ENCODE measurements at places on chromosomes 2 and 18.

- no peak for DNase-seq
Observed at GRCh38 chr18:63603772-63604171, 16.6 kb downstream of the SERPINB13 start.

GRCh38 chr2:217732992-217733391, 269.8 kb downstream of the TNS1 start:
- no peak for DNase-seq

DNA sequence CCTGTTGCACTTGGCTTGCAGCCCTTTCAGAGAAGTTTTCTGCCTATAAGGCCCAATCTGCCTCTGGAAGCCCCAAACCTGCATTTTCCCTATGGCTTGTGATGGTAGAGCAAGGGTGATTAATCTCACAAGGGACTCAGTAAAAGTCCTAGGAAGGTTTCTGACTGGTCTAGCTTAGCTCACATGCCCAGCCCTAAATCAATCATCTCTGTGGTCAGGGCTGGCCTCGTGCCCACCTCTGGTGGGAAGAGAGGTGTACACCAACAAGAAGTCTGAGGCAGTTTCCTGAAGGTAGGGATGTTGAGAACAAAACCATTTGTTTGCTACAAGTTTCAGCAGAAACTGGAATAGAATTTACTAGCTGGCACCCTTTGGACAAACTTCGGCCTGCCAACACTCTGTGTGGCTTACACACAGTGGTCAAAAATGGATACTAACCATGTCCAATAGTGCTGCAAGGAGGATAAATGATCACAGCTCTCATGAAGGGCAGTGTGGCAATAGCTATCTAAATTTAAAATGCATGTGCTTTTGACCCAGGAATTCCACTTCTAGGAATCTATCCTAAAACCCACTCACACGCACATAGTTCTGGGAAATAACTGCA, 96.4 kb downstream of the EN1 start:
- DNase-seq = no peak

DNA sequence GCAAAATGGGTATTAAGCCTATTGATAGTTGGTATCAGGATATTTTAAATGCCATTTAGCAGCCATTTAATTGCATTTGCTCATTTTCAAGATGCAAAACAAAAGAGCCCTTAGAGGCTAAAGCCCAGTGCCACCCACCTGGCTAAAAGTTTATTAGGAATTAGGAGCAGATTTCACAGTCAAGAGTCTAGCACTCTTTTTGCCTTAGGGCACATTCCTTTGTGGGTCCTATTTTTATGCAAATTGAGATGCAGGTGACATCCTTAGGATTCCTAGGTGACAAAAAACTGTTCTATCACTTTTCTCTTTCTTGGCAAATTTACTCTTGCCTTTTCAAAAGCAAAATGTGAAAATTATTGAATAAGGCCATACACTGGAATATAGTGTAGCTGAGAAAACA, 42.0 kb downstream of the CTNNA2 start:
- no peak for DNase-seq

DNA sequence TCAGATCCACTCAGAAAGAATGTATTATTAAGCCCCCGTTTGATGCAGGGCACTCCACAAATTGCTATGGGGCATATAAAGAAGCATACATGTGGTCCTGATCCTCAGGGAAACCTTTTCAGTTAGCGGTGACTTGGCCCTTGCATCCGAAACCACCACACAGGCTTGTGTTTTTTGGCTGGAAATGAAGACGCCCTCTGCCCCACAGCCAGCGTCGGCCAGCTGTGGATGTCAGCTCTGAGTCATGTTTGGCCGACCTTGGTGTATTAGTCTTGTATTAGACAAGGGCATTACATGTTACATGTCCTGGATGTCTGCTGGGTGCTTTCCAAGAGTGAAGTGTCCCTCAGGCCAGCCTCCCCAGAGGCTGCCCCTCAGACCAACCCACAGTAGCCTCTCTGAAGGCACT, 107.6 kb upstream of the MAP3K20 start:
- DNase-seq = no peak
